ENCODE measurements at places on chromosomes 12 and 14.

GRCh38 chr12:98572010-98572409 is 21.5 kb upstream of the SLC25A3 start:
- DNase-seq, result no peak

DNA sequence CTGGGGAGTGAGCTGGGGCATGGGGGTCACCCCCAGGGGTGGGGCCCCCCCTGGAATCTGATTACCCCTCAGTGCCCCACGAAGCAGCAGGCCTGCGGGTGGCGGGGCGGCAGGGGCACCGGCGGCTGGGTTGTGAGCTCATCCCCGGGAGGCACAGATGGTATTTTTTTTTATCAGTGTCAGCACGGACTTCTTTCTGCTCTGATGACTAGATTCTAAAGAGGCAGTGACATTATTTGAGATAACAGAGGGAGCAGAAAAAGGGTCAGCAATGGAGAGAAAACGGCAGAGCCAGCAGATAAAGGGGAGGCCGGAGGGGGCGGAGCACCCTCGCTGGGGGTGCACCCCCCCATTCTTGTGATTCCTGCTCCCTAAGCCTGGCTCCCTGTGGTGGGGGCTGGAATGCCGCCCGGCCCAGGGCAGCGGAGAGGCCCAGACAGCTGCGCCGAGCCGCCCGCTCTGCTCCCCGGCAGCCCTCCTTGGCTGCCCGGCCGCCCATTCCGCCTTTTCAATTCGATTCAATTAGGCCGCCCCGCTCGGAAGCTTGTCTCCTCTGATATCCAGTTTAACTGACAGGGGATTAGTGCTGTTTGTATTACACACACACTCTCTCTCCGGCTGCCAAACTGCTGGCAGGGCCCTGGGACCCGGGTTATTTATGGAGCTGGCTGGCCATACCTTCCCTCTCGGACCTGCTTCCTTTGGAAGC is 32.9 kb downstream of the MVK start:
- no peak for DNase-seq

DNA sequence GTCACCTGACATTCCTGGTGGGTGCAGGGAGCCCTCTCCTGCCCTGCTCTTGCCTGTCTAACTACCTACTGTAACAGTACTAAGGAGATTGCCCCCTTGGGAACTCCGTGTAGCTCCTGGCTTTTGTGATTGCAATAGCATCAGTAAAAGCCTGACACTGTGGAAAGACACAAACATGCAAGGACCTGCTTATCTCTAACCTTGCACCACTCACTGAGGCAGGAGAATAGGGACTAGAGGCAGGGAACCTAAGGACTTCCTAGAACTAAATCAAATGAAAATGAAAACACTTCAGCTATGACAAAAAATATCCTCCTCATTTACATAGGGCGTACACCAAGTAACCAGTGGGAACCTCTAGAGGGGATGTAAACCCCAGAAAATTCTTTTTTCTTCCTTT is 28.5 kb downstream of the TUBA1A start:
- no peak for DNase-seq

DNA sequence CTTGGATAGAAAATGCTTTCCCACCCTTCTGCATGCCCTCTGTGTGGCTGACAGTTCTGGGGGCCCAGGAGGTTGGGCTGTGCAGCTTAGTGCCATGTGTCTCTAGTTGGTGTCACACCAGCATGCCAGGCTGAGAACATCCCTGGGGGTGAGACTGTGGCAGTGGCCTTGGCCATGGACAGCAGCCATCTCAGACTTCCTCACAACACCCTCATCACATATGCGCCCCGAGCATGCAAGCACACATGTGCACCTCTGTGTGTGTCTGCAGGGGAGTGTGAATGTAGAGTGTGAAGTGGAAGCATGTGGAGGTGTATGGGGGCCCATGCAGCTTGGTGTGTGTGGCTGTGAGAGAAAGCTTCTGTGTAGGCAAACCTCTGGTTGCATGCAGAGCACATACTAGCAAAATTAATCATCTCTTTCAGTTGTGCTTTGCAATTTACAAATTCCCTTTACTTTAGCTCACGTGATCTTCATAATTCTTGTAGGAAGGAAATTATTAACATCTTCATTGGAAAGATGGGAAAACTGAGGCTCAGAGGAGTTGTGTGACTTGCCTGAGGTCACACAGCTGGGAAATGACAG is 8.4 kb downstream of the ASIC1 start:
- DNase-seq, result no peak

DNA sequence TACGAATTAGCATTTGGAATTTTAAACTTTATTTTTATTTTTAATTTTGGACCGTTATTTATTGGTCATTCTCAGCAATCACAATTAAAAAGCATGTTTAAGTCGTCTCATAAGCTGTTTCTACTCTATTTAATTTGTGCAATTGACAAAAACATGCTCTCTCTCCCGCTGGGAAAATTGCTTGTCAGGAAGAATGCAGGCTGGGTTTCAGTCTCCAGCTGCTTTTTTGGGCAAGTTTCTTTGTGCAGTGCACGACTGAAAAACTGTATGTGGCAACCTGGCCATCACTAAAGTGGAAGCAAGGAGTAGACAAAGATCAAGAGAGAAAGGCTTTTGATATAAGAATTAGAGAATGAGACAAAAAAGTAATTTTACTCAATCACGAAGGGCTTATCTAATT is 941.5 kb upstream of the MDGA2 start:
- DNase-seq, result no peak

DNA sequence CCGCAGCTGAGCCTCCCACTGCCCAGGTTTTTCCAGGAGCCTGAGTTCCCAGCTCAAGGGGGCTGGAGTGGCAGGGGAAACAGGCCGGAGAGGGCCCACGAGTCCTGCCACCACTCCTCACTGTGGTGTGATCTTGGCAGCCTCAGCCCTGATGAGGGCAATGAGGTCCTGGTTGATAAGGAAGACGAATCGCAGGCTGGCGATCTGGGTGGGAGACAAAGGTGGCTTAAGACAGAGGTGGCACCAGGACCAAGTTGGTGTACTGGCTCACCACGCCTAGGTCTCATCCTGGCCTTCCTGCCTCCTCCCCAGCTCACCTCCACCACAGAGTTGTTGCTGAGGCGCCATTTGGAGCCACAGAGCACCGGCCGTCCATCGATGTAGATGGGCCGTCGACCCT is 9.4 kb downstream of the MCRS1 start:
- DNase-seq, result no peak

- DNase-seq, result no peak
These were observed 1.2 kb downstream of the FLRT2 start for GRCh38 chr14:85531141-85531586.

DNA sequence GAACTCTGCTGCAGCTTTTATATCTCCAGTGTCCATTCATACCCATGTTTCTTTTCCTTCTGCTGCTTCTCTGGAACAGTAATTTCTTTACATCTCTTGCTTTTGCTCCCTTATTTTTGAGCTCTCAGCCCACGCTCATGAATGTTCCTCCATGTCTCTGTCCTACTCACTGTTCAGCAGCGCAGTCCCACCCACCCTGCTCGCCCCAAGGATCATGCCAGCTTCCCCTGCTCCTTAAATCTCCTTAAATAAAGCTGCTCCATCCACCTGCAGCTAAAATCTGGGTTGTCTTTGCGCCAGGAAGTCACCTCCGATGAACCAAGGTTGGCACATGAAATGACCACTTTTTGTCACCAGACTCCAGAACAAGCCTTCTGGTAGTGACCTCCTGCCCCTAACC is 201.1 kb upstream of the RGS6 start:
- DNase-seq, result no peak
